T-helper 1 cell (primary cell): ENCODE measurements at places on chromosomes 16 and 17.
A peak's percentile ranks its signal among the peaks of the same experiment; 100 is the strongest.

- no peak for DNase-seq
These were observed 16.7 kb downstream of the ZBTB4 start for GRCh38 chr17:7462474-7463371.

GRCh38 chr16:19127674-19128131, 13.9 kb downstream of the ITPRIPL2 start:
- no peak for DNase-seq

DNA sequence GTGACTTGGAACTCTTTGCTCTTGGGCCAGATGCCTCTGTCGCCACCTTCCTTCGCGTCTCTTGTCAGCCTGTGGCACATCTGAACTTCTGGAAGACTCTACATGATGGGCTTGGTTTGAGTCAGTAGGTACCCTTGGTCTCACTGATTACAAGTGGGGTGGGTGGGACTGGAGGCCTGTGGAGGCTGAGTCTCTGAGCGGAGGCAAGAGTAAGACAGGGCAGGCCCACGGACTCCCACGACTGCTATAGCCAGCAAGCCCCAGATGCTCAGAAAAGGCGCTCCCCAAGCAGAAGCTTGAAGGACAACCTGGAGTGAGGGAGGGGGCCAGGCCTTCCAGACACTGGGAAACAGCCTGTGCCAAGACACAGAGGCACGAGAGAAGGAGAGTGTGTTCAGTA, 145.7 kb downstream of the SNX29 start:
- DNase-seq, result no peak

DNA sequence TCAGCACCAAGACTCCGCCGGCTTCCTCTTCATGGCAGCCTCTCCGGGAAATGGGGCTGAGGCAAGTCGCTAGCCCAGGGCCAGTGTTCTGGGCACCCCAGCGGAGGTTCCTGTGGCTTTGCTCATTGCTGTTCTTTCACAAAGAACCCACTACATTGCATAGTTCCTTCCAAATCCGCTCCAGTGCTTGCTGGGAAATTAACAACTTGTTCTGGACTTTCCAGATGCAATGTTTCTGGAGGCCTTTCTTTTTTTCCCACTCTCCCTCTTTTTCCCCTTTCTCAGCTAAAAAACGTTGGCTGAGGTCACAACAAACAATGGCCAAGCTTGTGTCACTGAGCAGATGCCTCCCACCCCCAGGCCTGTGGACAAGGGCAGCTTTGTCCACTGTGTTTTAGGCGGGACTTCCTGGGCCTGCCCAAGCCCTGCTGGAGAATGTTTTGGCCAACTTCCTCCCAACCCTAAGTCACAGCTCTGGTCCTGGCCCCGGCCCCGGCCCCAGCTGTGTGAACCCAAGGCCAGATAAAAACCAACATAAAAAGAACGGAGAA, 131.5 kb upstream of the RCVRN start:
- DNase-seq, result no peak

- no peak for DNase-seq
These were observed 31.3 kb downstream of the COX4I1 start for GRCh38 chr16:85830821-85831220.

- no peak for DNase-seq
These were observed 55.7 kb downstream of the NT5M start for GRCh38 chr17:17358866-17359265.

- no peak for DNase-seq
These were observed 10.4 kb downstream of the HSD17B2 start for GRCh38 chr16:82045465-82045864.

DNA sequence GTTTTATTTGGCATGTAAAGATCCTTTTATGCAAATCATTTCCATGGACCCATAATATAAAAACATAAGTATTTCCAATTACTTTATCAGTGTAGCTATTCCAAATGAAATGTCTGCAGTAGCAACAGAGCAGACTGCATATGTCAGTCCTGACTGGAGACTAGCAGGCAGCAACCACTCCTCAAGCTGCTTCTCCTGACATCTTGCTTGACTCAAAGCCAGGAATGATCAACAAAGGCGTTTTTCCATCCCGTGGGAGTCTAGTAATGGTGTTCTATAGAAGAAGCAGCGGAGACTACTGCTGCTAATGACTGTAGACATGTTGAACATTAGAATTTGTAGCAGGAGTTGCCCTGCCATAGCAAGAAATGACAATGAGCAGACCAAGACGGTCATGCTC, 73.2 kb upstream of the AKTIP start:
- no peak for DNase-seq

- no peak for DNase-seq
These were observed 50.0 kb downstream of the ENGASE start for GRCh38 chr17:79124513-79125209.

DNA sequence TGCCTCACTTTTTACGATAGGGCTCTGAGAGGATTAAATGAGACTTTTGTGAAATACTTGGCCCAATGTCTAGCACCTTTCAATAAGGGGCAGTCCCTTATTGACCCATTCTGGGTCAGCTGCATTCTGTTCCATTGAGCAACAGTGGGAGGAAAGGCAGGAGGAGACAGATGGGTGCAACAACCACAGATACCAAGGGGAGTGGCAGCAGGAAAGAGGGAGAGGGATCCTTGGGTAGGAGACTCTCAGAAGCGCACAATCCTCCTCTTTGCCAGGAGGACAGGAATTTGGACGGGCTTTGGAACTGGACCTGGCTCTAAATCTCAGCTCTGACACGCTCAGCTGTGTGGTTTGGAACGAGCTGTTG, 3.5 kb downstream of the PIPOX start:
- no peak for DNase-seq

DNA sequence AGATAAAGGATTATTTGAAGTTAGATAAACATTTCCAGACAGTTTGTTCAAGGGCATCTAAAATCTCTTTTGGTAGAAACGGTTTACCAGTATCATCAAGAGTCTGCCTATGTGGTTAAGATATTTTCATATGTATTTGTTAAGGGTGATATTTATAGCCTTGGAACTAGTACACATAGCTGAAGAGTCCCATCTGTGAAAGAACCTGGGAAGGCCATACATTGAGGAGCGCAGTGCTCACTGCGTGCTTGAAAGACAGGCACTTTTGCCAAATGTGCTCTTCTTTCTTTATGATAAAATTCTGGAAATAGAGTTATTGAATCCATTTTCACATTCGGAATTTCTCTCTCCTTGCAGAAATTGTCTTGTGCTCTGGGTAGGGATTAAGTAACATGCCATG, 7.7 kb downstream of the IGSF6 start:
- no peak for DNase-seq

GRCh38 chr17:70563281-70563820, 394.0 kb downstream of the KCNJ2 start:
- no peak for DNase-seq

DNA sequence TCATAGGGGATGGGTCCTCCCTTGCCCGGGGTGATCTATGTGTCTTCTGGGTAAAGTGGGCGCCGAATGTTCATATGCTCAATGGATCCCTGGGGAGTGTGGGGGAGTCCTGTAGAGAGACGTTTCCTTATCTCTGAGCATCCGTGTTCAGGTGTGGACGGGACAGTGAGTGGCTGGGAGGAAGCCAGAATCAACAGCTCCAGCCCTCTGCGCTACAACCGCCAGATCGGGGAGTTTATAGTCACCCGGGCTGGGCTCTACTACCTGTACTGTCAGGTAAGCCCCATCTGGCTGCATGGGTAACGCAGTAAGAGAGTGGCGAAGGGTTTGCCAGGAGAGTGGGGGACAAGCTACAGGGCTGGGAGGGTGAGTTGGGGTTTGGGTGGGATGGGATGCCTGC, 1.9 kb upstream of the TNFSF13 start:
- DNase-seq, result no peak

DNA sequence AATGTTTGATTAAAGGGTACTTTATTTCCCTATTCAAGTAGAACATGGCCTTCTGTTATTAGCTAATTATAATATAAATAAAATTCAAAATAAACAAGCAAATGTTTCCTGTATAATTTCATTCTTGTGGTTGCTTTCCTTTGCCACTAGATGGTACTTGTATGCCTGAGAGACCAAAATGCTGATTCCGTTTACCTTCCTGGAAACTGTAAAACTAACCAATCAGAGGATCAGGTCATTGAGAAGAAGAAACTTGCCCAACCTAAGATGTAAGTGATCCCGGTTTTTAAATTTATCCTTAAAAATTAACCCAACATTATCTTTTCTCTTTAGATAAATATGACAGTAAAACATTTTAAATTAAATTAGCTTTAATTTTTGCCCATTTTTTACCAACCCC, 8.1 kb upstream of the ABCA5 start:
- no peak for DNase-seq

- DNase-seq, result no peak
These were observed 98.9 kb downstream of the N4BP1 start for GRCh38 chr16:48511071-48511540.

- peak; percentile 31 for DNase-seq
These were observed 999 bp upstream of the FLYWCH2 start for GRCh38 chr16:2881783-2882649.

- DNase-seq, result no peak
These were observed 13.0 kb downstream of the APPBP2 start for GRCh38 chr17:60513014-60513413.

DNA sequence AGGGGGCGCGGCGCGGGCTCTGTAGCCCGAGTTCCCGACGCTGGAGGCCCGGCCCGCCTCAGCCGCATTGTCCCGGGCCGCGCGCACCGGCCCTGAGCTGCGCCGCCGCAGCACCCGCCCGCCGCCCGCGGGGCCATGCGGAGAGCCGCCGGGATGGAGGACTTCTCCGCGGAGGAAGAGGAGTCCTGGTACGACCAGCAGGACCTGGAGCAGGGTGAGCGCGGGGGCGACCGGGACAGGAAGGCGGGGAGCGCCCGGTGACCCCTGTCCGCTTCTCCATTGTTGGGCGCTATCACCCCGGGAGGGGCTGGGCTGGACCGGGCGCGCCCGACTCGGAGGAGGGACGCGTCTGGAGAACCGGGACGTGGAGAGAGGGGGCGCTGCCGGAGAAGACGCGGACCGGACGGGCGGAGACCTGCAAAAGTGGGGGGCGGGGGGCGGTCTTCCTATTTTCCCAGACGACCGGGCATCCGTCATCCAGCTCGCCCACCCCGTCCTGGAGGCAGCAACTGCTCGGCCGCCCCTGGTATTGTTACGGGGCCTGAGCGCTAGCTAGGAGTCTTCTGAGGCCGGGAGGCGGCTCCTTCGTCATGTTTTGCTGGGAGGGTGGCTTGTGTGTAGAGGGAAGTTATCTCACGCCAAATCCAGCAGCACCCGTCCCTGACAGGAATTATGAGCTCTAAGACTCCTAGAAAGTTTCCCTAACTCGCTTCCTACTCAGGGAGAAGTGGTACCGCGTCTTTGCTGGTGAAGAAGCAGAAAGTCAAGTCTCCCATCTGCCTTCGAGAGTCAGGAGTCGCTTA, 678 bp downstream of the CDR2L start:
- DNase-seq, result no peak

DNA sequence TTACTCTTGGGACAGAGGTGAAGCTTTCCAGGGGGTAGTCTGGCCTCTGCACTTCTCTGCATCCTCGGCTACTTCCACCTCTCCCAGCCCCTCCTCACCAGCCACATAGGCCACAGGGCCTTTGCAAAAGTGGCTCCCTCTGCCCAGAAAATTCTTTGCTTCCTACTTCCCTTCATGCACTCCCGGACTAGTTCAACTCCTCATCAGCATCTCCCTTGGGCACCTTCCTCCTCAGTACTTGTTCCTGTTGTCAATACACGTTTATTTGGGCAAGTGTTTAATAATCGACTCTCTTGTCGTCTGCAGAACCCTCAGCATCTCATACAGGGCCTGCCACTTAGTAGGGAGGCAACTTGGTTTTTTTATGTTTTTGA, 23.1 kb upstream of the USP7 start:
- DNase-seq, result no peak

GRCh38 chr16:4344983-4345835, 5.9 kb downstream of the PAM16 start:
- no peak for DNase-seq

DNA sequence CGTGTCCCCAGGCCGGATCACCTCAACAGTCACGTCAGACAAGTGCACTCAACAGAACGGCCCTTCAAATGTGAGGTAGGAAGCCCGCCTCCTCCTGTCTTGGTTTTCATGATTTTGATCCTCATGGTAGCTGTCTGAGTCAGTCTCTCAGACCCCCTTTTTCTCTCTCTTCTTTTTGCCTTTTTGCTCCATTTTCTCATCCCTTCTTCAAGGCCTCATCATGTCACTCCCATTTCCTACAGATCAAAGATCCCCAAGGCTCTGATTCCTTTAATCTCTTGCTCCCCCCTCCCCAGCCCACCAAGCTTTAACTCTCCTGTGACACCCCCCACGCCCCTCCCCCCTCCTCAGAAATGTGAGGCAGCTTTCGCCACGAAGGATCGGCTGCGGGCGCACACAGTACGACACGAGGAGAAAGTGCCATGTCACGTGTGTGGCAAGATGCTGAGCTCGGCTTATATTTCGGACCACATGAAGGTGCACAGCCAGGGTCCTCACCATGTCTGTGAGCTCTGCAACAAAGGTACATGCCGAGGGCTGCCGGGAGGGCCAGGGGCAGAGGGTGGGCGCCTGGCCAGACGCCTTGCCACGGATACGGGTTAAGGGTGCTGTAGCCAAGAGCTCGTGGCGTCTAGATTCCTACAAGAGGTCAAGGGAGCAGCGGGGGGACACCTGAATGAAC, 2.0 kb downstream of the MAZ start:
- no peak for DNase-seq

GRCh38 chr17:51107778-51108177, 12.9 kb downstream of the SPAG9 start:
- no peak for DNase-seq

GRCh38 chr17:45332989-45333701, 16.3 kb upstream of the MAP3K14 start:
- no peak for DNase-seq

DNA sequence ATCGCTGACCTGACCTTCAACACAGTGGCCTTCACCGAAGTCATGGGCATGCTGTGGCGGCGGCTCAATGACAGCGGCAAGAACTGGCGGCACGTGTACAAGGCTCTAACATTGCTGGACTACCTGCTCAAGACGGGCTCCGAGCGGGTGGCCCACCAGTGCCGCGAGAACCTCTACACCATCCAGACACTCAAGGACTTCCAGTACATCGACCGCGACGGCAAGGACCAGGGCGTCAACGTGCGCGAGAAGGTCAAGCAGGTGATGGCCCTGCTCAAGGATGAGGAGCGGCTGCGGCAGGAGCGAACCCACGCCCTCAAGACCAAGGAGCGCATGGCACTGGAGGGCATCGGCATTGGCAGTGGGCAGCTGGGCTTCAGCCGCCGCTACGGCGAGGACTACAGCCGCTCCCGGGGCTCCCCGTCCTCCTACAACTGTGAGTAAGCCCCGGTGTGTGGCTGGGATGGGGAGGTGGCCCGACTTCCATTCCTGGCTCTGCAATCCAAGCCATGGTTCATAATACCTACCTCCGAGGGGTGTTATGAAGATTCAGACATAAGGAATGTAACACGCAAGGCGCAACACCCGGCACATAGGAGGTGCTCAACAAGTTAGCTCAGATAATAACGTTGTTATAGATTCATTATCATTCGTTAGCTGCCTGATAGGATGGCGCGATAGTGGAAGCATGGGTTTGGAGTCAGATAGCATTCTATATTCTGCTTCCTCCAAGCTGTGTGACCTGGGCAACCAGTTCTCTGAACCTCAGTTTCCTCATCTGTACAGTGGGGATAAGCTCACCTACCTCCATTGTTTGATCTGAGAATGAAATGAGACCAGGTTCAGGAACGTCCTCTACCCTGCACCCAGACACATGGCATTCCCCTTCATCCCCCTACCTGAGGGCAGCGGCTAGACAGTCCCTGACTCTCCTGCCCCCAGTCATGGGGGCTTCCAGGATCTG, 4.4 kb downstream of the EPN3 start:
- DNase-seq, result no peak
